ELF-1 (cell line): ENCODE measurements at places on chromosomes 13 and 19.

DNA sequence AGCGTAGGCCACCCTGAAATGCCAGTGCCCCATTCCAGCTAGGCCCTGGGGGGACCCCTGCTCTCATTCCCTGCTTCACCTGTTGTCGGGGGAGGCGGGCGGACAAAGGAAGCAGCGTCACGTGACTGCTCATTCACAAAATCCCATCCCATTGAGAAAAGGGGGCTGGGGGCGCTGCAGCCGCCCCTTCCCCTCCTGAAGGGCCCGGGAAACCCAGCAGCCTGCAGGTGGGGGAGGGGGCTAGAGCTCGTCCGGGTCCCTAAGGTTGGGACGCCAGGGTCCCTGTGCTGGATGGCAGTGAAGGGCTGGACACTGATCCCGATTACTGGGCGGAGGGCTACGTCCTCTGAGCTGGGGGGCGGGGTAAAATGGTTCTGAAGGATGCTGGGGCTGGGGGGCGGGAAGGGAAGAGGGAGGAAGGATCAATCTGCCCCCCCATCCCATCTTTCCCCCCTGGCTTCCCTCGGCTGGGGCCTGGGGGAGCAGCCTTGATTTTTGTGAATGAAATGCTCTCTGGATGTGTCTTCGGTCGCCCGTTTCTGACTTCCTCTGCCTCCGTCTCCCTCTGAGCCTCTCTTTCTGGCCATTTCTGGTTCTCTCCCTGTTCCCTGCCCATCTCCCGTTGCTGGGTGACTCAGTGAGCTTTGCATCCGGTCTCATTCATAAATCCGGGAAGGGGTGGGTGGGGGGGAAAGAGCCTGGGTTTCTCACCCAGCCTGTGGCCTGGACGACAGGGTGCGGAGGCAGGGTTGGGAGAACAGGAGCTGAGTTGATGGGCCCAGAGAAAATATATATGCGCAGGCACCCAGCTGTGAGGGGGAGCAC lies 816 bp downstream of the SPRED3 start:
- DNase-seq, result peak; percentile 30

DNA sequence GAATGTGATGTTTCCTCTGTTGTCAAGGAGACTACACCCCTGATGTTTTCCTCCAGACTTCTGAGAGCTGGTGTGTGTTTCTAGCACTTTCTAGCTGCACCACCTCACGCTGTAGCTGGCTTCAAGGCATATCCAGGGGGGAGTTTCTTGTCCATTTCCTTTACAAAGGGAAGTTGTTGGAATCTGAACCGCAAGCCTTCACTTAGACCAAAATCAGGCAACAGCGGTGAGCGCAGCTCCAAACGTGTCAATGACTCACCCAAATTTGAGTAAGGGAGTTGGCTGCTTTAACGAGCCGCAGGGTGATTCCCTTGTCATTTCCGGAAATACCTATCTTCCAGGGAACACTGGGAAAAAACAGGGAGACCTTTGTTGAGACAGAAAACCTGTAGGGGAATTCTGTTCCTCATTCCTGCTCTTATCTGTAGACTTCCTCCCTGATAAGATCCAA lies 2.5 kb downstream of the LDLR start:
- DNase-seq, result peak; percentile 93

DNA sequence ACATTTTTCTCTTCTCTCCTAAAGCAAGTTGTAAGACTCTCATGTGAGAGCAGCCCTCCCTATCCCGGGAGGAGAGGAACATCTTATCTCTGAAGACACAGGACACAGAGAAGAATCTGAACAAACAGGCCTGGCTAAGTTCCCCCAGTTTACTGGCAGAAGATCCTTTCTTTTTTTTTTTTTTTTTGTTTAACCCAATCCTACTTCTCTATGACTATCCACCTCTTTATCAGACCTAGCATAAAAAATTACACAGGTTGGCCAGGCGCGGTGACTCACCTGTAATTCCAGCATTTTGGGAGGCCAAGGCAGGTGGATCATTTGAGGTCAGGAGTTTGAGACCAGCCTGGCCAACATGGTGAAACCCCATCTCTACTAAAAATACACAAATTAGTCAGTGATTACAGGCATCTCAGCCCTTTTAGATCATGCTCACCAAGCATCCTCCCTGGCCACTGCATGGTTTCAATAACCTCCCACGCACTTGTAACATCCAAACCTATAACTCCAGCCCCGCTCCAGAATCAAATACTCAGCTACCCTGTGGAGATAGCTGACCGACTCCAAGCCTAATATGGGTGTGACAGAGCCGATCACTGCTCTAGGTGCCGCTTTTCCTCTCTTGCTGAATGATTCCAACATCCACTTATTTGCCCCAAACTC lies 27.3 kb upstream of the MUC16 start:
- DNase-seq, result no peak

DNA sequence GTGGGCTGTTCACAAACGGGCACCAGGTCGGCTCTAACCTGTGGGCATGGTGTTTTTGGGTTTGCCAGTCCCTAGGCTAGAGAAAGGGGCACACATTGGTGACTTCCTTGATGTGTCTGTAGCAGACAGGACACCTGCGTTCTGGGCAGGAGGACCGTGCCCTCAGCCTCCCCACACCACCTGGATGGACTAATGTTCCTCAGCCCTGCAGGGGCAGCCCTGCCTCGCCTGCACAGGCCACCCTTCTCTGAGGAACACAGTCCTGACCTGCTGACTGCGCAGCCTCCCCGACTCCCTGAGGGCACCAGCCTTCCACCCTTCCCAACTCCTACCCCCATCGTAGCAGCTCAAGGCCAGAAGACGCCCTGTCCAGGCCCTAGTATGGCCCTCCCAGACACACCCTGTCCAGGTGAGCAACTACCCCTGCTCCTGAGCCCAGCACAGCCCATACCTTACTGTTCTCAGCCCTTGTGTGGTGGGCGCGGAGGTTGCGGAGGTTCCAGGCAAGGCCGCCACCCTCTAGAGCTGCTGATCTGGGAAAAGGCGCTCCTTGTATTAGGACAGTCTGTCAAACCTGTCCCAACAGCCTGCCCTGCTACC lies 55.7 kb downstream of the GGACT start:
- no peak for DNase-seq

DNA sequence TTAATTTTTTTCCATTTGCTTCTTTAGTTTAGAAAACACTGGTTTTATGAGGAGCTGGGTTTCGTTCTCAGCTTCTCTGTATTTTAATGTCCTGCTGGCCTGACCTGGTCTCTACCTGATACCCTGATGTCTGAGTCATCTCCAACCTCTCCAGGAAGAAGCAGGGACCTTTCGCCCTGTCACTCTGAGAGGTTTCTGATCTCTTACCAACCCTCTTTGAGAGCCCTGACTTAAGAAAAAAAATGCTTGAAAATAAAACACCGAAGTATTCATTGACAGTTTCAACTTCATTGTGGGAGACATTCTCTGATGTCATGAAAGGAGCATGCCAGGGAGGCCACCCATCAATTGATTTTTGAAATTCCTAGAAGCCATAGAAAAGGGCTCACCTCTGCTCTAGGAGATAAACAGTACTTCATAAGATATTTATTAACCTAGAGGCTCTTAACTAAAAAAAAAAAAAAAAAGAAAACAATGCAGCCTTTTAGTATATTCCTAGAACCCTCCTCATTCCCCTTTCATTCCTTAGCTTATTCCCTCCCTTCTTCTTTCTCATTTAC lies 234.8 kb downstream of the ENOX1 start:
- DNase-seq, result no peak

GRCh38 chr13:26749285-26749684 lies 11.3 kb downstream of the GPR12 start:
- DNase-seq, result peak; percentile 15
